ENCODE measurements at places on chromosomes 7 and 10. TPM values are rescaled to one million over a fixed set of nuclear protein-coding genes. Genes with fewer than 3 reads are reported as not detected.

DNA sequence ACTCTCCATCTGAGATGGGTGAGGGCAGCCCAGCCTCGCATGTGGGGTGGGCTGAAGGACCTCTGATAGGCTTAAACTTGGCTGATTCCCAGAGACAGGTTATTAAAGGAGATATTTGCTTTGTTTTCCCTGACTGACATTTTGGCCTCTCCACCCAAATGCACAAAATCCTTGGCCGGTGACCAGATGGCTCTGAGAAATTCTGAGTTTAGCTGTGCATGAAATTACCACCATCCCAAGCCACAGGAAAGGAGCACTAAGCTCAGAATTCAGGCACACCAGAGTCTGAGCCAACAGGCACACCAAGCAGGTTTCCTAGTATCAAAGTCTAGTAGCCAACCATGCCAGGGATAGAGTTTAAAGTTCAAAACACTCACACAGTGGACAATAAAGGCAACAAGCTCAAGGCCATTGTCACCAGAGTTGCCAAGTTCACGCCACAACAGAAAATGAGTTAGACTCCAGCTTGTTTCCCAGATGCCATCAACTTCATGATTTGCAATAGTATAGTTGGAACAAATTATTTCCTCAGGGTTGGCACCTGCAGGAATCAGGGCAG lies 387.6 kb downstream of the KCNMA1 start:
- no peak for DNase-seq

- peak; percentile 63 for DNase-seq
Measured at GRCh38 chr10:78963074-78964034, 105.4 kb upstream of the ZMIZ1 start.

- DNase-seq = no peak
Measured at GRCh38 chr10:27391916-27392315, 112.2 kb upstream of the RAB18 start.

DNA sequence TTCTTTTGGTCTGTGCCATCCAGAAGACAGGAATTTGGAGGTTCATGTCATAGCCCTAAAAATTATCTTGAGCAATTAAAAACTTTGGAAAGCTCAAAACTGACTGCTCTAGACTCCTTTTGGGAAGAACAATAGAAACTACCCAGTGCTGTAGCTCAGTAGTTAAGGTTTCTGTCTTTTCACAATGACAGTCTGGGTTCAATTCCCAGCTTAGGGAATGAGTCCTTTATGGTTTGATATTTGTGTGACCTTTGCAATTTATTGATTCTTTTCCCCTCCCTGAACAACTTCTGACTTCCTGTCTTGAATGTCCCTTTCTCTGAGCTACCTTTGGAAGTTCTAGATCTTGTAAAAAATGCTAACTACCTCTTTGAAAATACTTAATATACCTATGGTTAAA lies 603.3 kb upstream of the IGFBP3 start:
- no peak for DNase-seq

- no peak for DNase-seq
Measured at GRCh38 chr10:121735263-121735662, 137.0 kb upstream of the FGFR2 start.

DNA sequence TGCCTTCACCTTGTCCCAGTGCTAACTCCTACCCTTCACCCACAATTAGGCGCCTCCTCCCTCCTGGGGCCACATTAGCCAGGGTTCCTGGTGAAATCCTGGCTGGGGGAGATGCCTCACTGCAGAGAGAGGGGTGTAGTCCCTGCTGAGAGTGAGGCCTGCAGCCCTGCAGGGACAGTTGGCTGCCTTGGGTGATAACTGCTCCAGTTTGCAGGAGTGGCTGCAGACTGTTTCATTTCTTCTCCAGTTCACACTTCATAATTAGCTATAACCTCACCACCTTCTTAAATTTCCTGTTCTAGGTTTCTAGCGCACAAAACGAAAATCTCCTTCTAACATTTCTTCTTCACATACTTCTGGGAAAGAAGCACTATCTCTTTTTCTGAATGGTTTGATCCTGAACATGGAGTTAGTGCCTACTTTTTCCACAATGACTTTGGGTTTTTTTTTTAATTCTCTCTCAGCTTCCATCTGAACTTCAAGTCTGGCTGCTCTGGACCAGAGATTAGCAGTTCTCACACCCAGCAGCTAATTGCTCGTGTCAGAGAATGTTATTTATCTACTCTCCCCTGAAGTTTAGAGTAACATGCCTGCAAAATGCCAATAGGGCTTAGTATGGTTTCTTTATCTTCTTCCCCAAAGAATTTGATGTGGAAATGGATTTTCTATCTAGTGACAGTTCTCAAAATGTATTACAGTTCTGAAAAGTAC lies 15.5 kb upstream of the JAZF1 start:
- DNase-seq = no peak

DNA sequence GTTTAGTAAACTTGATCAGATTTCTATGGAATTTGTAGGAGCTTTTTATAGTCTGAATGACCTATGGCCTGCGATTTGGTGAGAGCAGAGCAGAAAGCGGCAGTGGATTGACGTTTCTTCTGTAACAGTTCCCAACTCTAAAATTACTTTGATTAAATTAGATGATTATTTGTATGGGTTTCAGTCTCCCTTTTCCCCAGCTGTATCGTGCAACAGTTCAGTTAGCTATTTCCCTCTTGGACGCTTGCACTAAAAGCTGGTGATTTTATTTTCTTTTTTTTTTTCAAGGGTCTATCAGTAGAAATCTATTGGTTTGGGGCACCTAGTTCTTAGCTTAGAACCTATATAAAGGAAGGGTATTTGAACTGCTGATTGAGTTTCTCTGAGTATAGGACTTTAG lies 6.8 kb downstream of the AHCYL2 start:
- no peak for DNase-seq

GRCh38 chr7:130141884-130142653 lies 63.1 kb downstream of the TMEM209 start:
- no peak for DNase-seq

GRCh38 chr7:95632609-95633008 lies 36.3 kb upstream of the PDK4 start:
- no peak for DNase-seq

GRCh38 chr10:45147000-45147399 lies 146.3 kb downstream of the ZNF22 start:
- no peak for DNase-seq

DNA sequence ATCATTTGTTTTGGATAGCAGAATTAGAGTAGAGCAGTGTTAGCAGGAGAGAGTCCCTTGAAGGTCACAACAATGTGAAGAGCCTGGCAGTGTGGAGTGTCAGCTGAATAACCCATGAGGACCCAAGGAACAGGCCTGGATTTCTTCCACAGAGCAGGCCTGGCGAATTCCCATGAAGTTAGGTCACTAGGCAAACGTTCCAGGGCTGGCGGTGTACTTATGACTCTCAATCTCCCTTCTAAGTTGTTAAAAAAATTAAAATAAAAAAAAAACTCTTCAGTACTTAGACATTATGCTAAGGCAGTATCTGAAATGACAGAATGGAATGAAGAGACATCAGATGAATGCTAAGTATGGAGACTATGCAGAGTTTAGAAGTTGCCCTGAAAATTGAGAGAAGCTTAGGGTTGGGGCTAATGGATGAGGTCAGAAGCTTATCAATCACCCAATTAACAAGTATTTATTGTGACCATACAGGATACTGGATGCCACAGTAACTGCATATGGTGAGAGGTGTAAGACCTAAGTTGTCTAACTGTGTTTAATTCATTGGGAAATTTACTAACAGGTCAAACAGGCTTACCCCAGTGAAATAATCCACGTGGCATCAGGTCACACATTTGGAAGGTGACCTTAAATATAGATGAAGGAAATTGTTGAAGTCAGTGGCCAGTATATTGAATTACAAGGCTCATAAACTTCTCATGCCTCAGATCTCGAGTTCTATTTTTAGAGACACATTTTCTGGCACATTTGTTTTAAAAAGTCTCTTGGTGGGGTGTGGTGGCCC lies 126.2 kb upstream of the NRP1 start:
- peak; percentile 77 for DNase-seq

DNA sequence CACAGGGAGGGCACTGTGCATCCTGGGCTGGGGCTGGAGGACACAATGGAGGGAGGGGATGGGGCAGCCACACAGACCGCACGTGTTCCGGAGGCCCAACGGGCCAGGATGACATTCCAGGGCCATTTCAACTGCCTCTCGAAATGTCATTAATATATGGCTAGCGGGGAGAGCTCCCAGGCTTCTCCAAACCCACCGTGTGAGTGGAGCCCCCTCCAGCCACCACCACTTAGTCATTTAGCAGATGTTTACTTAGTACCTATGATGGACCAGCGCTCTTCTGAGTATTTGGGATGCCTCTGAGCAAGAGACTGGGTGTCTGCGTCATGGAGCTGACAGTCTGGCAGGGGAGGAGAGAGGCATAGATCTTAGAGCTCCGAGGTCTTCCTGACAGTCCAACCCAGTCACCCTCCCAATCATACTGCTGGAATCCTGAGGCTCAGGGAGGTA lies 107.3 kb downstream of the ZMIZ1 start:
- no peak for DNase-seq

DNA sequence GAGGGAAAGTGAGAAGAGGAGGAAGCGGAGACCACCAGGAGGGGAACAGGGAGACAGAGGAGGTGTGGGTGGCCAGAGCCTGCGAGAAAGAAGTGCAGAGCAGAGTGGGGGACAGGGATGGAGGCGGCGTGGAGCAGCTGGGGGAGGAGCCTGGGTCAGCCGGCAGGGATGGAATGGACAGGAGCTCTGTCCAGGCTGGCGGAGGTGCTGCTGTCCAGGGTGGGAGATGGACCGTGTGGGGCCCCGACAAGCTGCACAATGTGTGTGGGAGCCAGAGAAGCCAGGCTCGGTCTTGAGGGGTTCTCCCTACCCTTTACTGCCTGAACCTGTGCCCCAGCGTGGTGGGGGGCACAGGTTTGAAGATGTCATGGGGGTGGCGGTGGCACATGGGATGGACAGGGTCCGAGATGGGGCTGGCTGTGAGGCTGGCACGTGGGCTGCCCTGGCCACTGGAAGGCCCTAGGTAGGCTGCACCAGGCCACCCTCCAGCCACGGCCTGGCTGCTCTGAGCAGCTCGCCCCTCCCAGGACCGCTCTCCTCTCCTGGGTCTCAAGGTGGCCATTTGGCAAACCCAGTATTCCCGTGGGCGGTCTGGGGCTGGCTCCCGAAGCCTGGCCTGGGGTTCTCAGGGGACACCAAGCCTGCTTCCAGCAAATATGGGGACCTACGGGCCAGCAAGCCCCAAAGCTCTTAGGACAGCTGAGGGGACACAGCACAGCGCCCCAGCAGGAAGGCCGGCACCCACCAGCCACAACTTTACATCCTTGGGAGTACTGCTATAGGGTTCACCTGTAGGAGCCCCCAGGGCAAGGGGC lies 32.3 kb downstream of the YKT6 start:
- DNase-seq = no peak

- DNase-seq = no peak
Measured at GRCh38 chr7:149228831-149229471, 10.5 kb upstream of the ZNF212 start.

DNA sequence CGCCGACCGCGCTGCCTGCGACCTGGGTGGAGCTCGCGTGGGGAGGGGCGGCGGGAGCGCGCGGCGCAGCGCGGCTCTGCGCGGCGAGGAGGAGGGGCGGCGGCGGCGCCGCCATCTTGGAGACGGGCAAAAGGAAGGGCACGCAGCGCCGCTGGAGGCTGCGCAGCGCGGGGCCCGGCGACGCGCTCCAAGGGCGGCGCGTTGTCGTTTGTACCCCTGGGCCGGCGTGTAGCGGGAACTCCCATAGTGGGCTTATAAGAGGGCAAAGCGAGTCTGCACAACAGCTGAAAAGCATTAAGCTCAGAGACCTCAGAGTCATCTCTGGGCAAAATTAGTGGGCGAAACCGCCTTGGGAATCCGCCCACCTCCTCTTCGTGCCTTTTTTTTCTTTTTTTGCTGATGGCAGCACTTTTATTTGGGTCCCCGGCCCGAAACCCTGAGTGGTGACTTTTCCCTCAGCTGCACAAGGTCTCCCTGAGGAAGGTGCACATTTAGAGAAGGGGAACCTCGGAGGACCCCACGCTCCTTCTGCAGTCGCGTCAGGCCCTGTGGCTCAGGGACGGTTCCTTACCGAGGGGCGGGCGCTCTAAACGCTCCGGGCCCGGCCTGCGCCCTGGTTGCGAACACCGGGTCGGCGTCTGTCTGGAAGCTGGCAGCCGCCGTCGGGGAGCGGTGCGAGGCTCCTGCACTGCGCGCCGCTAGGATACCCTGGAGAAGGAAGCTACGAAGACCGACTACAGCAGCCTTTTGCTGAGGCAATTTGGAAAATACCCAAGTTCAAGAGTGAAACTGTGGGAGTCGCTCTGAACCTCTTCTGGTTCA lies 428 bp upstream of the MCMBP start:
- peak; percentile 94 for DNase-seq

DNA sequence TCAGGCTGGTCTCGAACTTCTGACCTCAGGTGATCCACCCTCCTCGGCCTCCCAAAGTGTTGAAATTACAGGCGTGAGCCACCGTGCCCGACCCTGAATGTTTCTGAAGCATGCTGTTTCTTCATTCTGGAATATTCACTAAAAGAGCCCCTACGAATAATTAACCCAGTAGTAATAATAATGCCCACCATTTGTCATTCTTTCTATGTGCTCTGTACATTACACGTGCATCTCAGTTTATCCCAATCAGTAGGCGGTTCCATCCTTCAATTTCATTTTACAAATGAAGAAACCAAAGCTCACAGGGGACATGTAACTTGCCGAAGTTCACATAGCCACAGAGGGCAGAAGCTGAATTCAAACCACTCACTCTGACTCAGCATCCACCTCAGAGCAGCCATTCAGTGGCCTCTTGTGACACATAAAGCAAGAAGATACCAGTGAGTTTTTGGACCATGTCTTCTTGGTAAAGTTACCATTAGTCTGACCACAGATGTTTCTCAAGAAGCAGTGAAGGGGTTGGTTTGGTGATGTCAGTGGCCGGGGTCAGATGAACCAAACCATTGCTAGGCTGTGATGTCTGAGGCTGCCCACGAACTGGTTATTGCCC lies 71.9 kb upstream of the DUSP5 start:
- no peak for DNase-seq

LRRC18 gene
- total RNA-seq = not detected

GATA3 gene
- 0.83 TPM for total RNA-seq

JMJD1C gene
- 32.9 TPM for total RNA-seq

AZGP1 gene
- 113 TPM for total RNA-seq

SEC31B gene
- 7.9 TPM for total RNA-seq

NPC1L1 gene
- total RNA-seq = 0.13 TPM

ZCCHC24 gene
- 53.3 TPM for total RNA-seq

ELN gene
- total RNA-seq = 33.2 TPM
